ENCODE measurements at places on chromosomes 13 and 19. TPM values are rescaled to one million over a fixed set of nuclear protein-coding genes. Genes with fewer than 3 reads are reported as not detected.
A peak's percentile ranks its signal among the peaks of the same experiment; 100 is the strongest.

- H3K4me1 ChIP-seq: peaks cover 21% of the 10 kb centered on the region
- peaks cover 31% of the 10 kb centered on the region for H3K36me3 ChIP-seq
- DNase-seq: no peak
- H3K27me3 ChIP-seq: no peaks in the 10 kb centered on the region
Observed at GRCh38 chr13:43072394-43072793, 49.0 kb downstream of the DNAJC15 start.

- no peaks in the 10 kb centered on the region for H3K27me3 ChIP-seq
- H3K4me1 ChIP-seq: no peaks in the 10 kb centered on the region
- no peak overlapping the region for H3K27ac ChIP-seq
- no peaks in the 10 kb centered on the region for H3K36me3 ChIP-seq
- H3K4me3 ChIP-seq: no peak overlapping the region
Observed at GRCh38 chr19:56681702-56682101, 10.1 kb upstream of the ZNF835 start.

Gene RFC3
- 6.8 TPM for total RNA-seq

DNA sequence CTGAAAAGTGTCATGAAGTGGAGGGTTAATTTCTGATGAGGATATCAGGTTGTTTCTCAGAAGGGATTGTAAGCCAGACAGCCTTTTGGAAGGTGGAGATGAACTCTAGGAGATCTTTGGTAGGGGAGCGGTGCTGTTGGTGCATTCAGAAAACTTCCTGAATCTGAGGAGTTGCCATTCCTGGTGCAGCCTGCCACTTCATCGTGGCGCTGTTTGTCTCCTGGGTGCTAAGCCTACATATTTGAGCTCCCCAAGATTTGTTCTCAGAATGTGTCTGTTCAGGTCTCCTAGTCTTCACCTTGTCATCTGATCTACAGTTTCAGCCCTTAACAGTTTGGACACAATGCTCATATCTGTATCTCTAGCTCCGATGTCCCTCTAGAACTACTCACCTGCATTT lies 285.6 kb downstream of the MTUS2 start:
- DNase-seq: no peak
- peaks cover 2% of the 10 kb centered on the region for H3K27me3 ChIP-seq
- H3K4me3 ChIP-seq: no peak overlapping the region
- no peaks in the 10 kb centered on the region for H3K4me1 ChIP-seq
- no peak overlapping the region for H3K27ac ChIP-seq

- DNase-seq: no peak
- peak overlapping the region; percentile 61 for H3K27ac ChIP-seq
- H3K36me3 ChIP-seq: no peaks in the 10 kb centered on the region
- H3K4me3 ChIP-seq: no peak overlapping the region
- H3K4me1 ChIP-seq: peaks cover 14% of the 10 kb centered on the region
Observed at GRCh38 chr13:107025991-107026390, 458.1 kb upstream of the ARGLU1 start.

Gene SLC5A5
- total RNA-seq: not detected

- H3K27me3 ChIP-seq: no peaks in the 10 kb centered on the region
- no peak for DNase-seq
- no peak overlapping the region for H3K27ac ChIP-seq
- H3K36me3 ChIP-seq: peaks cover 2% of the 10 kb centered on the region
Observed at GRCh38 chr13:91595677-91596076, 197.3 kb downstream of the GPC5 start.

DNA sequence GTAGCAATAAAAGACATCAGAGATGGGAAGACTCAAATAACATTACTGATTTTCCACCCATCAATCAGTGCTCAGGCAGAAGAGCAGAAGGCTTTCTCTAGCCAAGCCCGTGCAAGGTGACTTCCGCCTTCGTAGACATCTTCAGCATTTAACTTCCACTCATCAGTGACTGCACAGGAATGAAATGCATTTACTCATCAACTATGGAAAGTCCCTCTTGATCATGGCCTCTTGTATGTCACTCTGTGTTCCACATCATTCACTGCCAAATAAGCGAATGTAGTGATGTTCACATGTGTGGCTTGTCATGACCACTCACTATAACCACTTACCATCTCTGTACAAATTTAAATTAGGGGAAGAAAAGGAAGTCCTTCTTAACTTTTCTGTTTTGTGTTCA lies 49.4 kb downstream of the SACS start:
- no peak overlapping the region for H3K27ac ChIP-seq
- peaks cover 16% of the 10 kb centered on the region for H3K4me1 ChIP-seq
- DNase-seq: no peak
- H3K4me3 ChIP-seq: no peak overlapping the region
- no peaks in the 10 kb centered on the region for H3K27me3 ChIP-seq

DNA sequence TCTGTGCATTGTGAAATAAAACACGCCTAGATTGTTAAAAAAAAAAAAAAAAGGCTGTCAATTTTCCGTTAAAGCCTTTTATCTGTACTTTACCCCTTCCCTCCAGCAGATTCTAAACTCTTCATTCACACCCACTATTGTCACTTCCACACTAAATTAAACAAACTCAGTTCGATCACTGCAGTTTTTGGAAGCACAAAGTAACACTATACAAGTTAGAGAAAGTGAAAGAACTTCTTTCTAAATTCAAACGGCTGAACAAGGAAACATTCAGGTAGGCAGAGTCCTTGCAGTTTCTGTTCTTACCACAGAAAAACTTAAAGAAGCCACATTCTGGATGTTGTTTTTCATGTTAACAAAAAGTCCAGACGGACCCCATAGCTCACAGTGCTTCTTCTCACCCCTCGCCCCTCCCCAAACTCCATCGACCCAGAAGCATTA lies 27.5 kb upstream of the UBE2L5 start:
- peak overlapping the region; percentile 32 for H3K27ac ChIP-seq
- peak overlapping the region; percentile 66 for H3K4me3 ChIP-seq
- no peaks in the 10 kb centered on the region for H3K36me3 ChIP-seq
- peaks cover 2% of the 10 kb centered on the region for H3K27me3 ChIP-seq
- DNase-seq: no peak
- H3K4me1 ChIP-seq: peaks cover 7% of the 10 kb centered on the region

Gene SEMA6B
- total RNA-seq: 6.2 TPM

GRCh38 chr13:101590479-101590878 lies 138.0 kb downstream of the ITGBL1 start:
- peaks cover 81% of the 10 kb centered on the region for H3K36me3 ChIP-seq
- H3K4me3 ChIP-seq: no peak overlapping the region
- H3K27ac ChIP-seq: peak overlapping the region; percentile 57
- H3K27me3 ChIP-seq: no peaks in the 10 kb centered on the region

- no peak overlapping the region for H3K27ac ChIP-seq
- H3K4me3 ChIP-seq: no peak overlapping the region
- no peak for DNase-seq
- H3K4me1 ChIP-seq: no peaks in the 10 kb centered on the region
- H3K27me3 ChIP-seq: peaks cover 13% of the 10 kb centered on the region
- no peaks in the 10 kb centered on the region for H3K36me3 ChIP-seq
Observed at GRCh38 chr13:112346173-112346898, 29.8 kb upstream of the SPACA7 start.

DNA sequence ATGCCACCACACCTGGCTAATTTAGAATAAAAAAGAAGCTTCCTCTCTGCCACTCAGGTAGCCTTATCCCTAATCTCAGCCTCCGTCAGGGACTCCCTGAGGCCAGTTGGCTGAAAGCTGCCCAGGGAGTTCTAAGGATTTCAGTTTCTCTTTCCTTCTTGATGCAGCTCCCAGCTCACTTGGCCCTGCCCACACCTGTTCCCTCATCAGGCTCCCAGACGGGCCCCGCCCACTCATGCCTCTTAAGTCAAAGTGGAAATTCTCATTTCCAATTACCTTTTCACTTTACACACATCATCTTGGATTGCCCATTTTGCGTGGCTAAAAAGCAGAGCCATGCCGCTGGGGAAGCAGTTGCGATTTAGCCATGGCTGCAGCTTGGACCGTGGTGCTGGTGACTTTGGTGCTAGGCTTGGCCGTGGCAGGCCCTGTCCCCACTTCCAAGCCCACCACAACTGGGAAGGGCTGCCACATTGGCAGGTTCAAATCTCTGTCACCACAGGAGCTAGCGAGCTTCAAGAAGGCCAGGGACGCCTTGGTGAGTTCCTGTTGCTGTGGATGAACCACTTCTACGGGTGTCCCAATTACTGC lies at the start of gene IFNL1:
Gene IFNL1, plus strand, starts transcription at position 353 of the 591 bp plus-strand sequence. Its CDS starts 15 bp downstream, at position 368.
- H3K27me3 ChIP-seq: peaks cover 35% of the 10 kb centered on the region
- no peak within 1 kb of the TSS for H3K27ac ChIP-seq
- no peak within 1 kb of the TSS for H3K4me3 ChIP-seq
- H3K36me3 ChIP-seq: no peaks in the 10 kb centered on the region
- no peaks in the 10 kb centered on the region for H3K4me1 ChIP-seq
- DNase-seq: no peak

DNA sequence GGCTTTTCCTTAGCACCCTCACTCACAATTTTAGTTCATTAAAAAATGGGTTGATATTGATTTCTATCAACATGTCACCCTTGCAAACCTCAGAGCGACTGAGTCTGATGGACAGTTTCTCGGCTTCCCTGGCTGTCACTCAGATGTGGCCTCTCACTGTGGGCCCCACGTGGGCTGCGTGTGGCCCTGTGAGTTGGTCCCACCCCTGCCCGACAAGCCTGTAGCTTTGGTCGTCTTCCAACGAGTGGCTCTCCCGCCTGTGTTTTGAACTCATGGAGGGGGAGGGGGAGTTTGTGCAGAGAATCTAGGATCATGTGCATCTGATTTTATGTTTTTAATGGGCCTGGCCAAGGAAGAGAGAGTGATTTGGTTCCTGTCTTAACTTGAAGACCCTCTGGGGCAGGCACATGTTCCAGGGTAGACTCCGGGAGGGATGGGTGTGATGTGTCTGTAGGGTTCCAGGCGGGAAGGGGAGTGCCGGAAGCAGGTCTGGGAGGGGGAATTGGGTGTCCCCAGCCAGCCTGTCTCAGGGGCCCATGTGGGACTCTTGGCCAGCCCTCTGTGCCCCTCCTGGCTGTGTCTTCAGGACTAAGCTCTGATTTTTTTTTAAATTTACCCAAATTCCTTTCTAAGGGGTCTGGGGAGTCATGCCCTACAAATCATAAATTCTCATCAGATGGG lies 18.9 kb downstream of the ATP11A start:
- H3K4me3 ChIP-seq: no peak overlapping the region
- H3K36me3 ChIP-seq: no peaks in the 10 kb centered on the region
- H3K27ac ChIP-seq: no peak overlapping the region
- H3K4me1 ChIP-seq: peaks cover 17% of the 10 kb centered on the region
- DNase-seq: no peak

DNA sequence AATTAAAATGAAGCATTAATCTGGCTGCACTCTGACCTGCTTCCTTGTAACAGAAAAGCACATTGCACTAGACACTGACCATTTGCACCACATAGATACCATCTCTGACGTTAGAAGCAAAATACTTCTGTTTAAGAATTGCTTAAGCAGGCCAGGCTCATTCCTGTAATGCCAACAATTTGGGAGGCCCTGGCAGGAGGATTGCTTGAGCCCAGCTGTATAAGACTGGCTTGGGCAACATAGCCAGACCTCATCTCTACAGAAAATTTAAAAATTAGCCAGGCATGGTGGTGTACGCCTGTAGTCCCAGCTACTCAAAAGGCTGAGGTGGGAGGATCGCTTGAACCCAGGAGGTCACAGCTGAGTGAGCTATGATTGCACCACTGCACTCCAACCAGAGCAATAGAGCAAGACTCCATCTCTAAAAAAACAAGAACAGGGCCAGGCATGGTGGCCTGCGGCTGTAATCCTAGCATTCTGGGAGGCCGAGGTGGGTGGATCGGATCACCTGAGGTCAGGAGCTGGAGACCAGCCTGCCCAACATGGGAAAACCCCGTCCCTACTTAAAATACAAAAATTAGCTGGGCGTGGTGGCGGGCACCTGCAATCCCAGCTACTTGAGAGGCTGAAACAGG lies 7.0 kb upstream of the TLE6 start:
- H3K27me3 ChIP-seq: peaks cover 7% of the 10 kb centered on the region
- no peak overlapping the region for H3K4me3 ChIP-seq
- no peaks in the 10 kb centered on the region for H3K36me3 ChIP-seq
- H3K4me1 ChIP-seq: peaks cover 1% of the 10 kb centered on the region
- no peak overlapping the region for H3K27ac ChIP-seq

Gene OLFM4
- total RNA-seq: not detected

- DNase-seq: no peak
- H3K4me1 ChIP-seq: peaks cover 14% of the 10 kb centered on the region
- H3K27me3 ChIP-seq: no peaks in the 10 kb centered on the region
- H3K4me3 ChIP-seq: no peak overlapping the region
- peak overlapping the region; percentile 27 for H3K27ac ChIP-seq
Observed at GRCh38 chr13:40672765-40673397, 6.4 kb upstream of the FOXO1 start.

Gene KLK15
- not detected for total RNA-seq

DNA sequence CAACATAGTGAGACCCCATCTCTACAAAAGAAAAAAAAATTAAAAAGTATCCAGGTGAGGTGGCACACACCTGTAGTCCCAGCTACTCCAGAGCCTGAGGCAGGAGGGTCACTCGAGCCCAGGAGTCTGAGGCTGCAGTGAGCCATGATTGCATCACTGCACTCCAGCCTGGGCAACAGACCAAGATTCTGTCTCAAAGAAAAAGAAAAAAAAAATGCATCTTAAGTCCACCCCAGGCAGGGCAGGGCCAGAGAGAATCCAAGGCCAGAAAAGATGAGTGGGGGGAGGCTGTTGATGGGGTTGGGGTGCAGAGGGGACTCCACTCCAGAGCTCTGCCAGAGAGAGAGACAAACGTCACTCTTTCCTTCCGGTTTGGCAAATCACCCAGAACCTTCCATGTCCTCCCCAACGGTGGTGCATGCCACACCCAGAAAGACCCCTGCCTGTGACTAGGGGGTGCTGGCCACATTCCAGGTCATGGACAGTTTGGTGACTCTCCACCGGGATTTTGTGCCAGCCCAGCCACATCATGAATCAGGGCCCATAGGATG lies 431 bp downstream of the FUT3 start:
- no peak overlapping the region for H3K27ac ChIP-seq
- H3K27me3 ChIP-seq: peaks cover 18% of the 10 kb centered on the region
- no peak for DNase-seq
- H3K4me1 ChIP-seq: peaks cover 1% of the 10 kb centered on the region
- H3K4me3 ChIP-seq: no peak overlapping the region

DNA sequence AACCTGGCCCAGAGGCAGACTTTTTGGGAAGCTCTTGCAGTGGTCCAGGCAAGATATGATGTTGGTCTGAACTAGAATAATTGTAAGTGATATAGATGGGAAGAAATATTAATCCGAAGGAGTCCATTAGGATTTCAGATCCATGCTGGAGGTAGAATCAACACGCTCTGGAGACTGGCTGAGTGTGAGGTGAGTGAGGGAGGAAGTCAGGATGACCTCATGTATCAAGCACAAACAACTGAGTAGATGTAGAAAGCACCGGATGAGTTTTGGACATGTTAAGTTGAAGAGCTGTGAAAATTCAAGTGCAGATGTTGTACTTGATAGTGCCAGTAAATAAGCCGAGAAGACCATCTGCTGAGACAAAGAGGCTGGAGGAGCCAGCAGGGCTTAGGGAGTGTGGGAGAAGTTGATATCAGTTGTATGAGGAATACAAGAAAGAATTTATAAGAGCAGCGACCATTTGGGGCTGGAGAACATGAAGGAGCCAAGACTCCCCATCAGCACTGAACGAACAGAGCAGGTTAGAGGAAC lies 5.3 kb upstream of the CNMD start:
- H3K36me3 ChIP-seq: no peaks in the 10 kb centered on the region
- H3K27me3 ChIP-seq: no peaks in the 10 kb centered on the region
- no peak for DNase-seq
- H3K27ac ChIP-seq: no peak overlapping the region

Gene CLDND2
- 1.8 TPM for total RNA-seq

Gene IRF3
- total RNA-seq: 88.9 TPM

GRCh38 chr19:33401683-33402420 lies 28.3 kb downstream of the CEBPG start:
- DNase-seq: no peak
- no peaks in the 10 kb centered on the region for H3K27me3 ChIP-seq
- H3K4me3 ChIP-seq: no peak overlapping the region
- peaks cover 6% of the 10 kb centered on the region for H3K36me3 ChIP-seq
- no peak overlapping the region for H3K27ac ChIP-seq
